ENCODE measurements at places on chromosomes 3 and 15.

DNA sequence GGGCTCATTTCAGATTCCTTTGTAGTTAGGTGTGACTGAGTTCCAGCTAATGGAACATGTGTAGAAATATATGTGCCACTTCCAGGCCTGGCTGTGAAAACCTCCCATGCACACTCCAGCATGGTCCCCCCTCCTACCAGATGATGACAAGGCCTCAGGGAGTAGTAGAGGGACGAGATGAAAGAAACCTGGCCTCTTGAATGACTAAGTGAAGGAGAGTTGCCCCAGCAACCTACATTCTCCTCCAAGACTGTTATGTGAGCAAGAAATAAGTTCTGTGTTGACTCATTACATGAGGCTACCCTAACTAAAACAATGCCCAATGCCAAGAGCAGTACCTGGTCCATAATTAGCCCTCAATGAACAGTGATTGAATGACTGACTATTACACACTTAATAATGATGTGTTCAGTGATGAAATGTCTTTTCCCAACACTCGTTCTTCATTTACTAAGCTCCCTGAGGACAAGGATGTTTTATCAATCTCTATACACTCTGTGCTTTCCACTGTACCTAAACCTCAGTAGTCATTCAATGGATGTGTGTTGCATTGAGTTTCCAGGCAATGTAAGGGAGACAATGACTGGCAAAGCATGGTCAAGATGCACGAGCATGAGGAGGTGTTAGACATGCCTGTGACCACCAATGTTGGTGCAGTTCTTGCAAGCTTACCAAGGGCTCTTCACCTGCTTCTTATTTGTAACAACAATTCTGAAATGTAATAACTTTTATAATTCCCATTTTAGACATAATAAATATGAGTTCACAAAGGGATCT lies 62.0 kb upstream of the BCL6 start:
- H3K36me3 ChIP-seq: no peaks in the 10 kb centered on the region
- H3K27me3 ChIP-seq: no peaks in the 10 kb centered on the region
- no peak overlapping the region for H3K4me3 ChIP-seq
- H3K27ac ChIP-seq: no peak overlapping the region
- H3K4me1 ChIP-seq: no peaks in the 10 kb centered on the region

- no peaks in the 10 kb centered on the region for H3K36me3 ChIP-seq
- no peaks in the 10 kb centered on the region for H3K4me1 ChIP-seq
- H3K4me3 ChIP-seq: no peak overlapping the region
- no peaks in the 10 kb centered on the region for H3K27me3 ChIP-seq
- DNase-seq: no peak
These were observed 97.5 kb downstream of the BDH1 start for GRCh38 chr3:197458179-197458707.

- H3K4me1 ChIP-seq: peaks cover 3% of the 10 kb centered on the region
- no peak for DNase-seq
- no peaks in the 10 kb centered on the region for H3K27me3 ChIP-seq
- H3K27ac ChIP-seq: no peak overlapping the region
- H3K4me3 ChIP-seq: no peak overlapping the region
These were observed 50.8 kb downstream of the CRYBG3 start for GRCh38 chr3:97872525-97873042.

DNA sequence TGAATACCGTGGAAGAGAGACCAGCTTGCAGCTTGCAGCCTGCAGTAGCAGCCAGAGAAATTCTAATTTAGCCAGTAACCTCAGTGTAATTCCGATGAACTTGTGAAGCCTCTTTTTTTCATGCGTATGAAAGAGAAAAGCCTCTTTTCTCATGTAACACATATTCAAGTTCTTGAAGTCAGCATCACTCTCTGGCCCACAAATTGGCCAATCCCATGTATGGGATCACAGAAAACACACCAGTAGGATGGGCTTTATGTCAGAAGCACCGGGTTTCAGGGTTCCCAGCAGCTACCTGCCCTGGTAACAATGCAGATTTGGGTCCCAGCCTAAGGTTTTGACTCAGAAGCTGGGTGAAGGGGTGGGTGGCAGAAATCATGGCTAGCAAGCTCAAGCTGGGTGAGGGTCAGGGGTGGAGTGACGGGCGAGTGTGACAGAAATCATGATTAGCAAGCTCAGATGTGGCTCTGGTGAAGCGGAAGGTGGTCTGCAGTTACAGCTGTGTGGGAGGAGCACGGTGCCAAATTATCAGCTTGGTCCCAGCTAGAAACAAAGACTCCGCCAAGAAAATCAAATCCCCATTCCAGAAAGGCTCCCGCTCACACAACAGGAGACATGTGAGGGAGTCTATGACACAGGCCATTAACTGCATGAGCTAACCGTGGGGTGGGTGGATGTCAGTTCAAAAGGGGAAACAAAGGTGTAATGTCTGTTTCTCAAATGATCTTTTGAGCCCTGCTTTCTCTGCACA lies 86.6 kb downstream of the SNRK start:
- no peaks in the 10 kb centered on the region for H3K27me3 ChIP-seq
- H3K4me3 ChIP-seq: no peak overlapping the region
- no peak overlapping the region for H3K27ac ChIP-seq
- H3K36me3 ChIP-seq: no peaks in the 10 kb centered on the region
- no peak for DNase-seq

DNA sequence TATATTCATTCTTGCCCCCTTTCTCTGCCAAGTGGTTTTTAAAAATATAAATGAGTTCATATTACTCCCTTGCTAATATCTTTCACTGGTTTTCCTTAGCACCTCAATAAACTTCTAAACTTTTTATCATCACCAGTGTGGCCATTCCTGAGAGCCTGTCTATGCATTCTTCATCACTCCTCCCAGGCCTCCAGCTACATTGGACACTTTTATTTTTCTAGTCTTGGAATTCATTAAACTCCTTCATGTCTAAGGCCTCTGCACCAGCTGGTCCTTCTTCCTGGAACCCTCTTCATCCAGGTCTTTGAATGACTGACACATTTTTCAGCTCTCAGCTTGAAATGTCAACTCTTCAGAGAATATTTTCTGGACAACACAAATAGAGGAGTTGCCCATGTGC lies 120.4 kb upstream of the P2RY1 start:
- H3K27me3 ChIP-seq: no peaks in the 10 kb centered on the region
- no peak overlapping the region for H3K4me3 ChIP-seq
- no peaks in the 10 kb centered on the region for H3K4me1 ChIP-seq
- no peak for DNase-seq

DNA sequence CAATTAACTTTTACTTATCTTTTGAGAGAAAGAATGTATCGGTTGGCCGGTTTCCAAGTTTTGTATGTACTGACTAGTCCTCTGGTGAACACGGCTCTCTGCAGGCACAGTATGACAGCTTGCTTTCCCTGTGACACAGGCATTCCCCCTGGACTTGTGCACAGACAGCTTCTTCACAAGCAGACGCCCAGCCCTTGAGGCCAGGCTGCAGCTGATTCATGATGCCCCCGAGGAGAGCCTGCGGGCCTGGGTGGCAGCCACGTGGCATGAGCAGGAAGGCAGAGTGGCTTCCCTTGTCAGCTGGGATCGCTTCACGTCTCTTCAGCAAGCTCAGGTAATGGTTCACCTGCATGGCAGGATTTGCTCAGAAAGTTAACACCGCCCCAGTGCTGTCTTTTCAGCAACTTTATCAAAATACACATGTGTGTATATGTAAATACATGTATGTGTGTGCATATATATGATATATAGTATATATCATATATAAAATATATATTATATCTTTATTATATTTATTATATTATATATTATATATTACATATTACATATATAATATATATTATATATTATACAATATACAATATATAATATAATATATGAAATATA lies 25.5 kb downstream of the FAN1 start:
- no peaks in the 10 kb centered on the region for H3K27me3 ChIP-seq
- H3K4me3 ChIP-seq: no peak overlapping the region
- H3K27ac ChIP-seq: no peak overlapping the region
- H3K36me3 ChIP-seq: peaks cover 72% of the 10 kb centered on the region
- no peak for DNase-seq

DNA sequence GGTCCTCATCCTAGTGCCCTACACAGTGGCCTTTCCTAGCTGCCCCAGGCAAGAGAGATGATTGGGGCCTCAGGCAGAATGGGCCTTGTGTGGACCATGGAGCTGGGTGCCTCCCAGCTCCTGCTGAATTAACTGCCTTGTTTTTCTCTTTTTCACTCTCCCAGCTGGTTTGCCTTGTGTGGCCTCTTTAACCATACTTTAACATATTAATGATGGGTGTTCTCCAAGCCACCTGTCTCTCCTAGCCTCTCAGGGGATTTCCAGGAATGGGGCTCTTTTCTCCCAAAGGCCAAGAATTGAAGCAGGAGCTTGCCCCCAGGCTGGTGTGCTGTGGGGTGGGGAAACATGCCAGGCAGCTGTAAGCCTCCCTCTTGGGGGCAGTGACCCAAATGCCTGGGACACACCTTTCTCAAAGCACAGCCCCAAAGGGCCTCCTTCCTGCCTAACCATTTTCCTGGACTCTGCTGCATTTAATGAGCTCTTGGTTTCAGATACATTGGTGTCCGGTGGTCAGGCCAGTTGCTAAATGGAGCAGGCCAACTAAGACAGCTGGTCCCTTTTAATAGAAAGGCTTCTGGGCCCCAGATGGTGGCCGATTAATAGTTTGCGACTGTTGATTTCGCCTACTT lies 5.6 kb downstream of the ALPK3 start:
- H3K27ac ChIP-seq: peak overlapping the region; percentile 94
- H3K36me3 ChIP-seq: peaks cover 22% of the 10 kb centered on the region
- H3K27me3 ChIP-seq: no peaks in the 10 kb centered on the region
- H3K4me1 ChIP-seq: peaks cover 100% of the 10 kb centered on the region
- H3K4me3 ChIP-seq: peak overlapping the region; percentile 12

GRCh38 chr3:188067932-188068331 lies 86.0 kb upstream of the LPP start:
- DNase-seq: no peak
- no peaks in the 10 kb centered on the region for H3K36me3 ChIP-seq
- no peak overlapping the region for H3K27ac ChIP-seq
- no peak overlapping the region for H3K4me3 ChIP-seq
- no peaks in the 10 kb centered on the region for H3K4me1 ChIP-seq

DNA sequence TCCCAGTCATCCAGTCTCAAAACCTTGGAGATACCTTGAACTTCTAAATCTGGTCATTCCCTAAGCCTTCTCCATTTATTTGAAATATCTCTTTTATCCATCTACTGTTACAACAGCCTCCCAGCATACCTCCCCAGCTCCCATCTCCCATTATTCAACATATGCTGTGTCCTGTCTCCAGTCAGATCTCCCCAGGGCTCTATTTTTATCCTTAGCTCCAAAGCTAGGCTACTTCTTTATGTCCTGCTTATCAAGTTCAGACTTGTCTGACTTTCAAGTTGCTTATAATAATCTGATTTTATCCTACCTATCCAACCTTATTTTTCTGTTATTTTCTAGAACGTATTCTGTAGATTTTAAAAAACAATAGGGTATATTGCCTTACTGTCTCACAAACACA lies 44.2 kb downstream of the IQGAP1 start:
- H3K4me3 ChIP-seq: no peak overlapping the region
- peaks cover 18% of the 10 kb centered on the region for H3K4me1 ChIP-seq
- H3K27me3 ChIP-seq: no peaks in the 10 kb centered on the region
- no peaks in the 10 kb centered on the region for H3K36me3 ChIP-seq

DNA sequence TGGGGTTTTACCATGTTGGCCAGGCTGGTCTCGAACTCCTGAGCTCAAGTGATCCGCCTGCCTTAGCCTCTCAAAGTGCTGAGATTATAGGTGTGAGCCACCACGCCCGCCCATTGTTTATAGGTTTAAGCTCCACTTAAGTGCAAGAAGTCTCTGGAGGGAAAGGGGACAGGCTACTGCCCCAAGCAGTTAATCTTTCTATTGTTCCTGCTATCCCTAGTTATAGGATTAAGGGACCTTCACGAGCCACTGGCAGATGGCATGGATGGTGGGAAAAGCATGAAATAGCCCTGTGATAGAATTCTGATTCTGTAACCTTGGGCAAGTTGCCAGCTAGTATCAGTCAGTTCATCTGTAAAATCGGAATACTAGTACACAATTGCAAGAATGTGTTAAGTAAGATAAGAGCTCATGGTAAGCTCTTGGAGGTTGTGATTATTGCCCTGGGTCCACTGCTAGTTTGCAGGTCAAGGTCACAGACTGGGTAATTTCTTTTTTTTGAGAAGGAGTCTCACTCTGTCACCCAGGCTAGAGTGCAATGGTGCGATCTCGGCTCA lies 5.3 kb upstream of the RBPMS2 start:
- peaks cover 10% of the 10 kb centered on the region for H3K27me3 ChIP-seq
- no peak overlapping the region for H3K4me3 ChIP-seq
- no peak overlapping the region for H3K27ac ChIP-seq

- H3K27ac ChIP-seq: no peak overlapping the region
- H3K27me3 ChIP-seq: no peaks in the 10 kb centered on the region
- H3K4me3 ChIP-seq: no peak overlapping the region
- DNase-seq: no peak
- no peaks in the 10 kb centered on the region for H3K36me3 ChIP-seq
These were observed 685.7 kb downstream of the MECOM start for GRCh38 chr3:168977716-168978374.

DNA sequence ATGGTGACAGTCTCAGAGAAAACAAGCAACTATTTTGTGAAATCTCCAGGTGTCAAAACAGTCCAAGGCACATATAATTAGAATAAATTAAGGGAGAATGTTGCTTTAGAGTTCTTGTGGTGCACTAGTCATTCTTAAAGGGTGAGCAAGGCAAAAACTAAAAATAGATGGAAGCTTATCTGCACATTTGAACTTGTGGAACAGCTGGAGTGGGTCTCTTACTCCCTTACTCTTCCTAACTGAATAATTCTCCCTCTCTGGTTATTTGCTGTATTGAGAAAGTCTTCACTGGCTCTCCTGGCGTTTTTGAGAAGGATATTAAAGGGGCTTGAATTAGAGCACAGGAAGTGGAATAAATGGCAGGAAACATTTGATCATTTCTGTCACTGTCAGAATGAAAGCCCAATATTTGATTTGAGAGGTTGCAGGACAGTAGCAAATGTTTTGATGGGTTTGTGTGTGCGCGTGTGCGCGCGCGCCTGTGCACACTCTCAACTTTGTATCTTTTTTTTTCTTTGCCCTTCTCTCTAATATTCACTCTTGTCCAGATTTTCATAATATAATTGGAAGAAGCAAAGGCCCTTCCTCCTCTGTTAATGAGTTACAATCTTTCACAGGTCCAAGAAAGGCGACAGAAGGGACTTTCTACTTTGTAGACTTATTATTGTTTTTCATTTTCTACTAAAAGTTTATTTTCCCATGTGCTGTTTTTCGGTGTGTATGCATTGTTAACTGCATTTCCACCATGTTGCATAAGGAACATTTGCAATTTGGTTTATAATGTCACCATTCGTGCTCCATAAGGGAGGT lies 40.9 kb downstream of the AKAP13 start:
- no peak overlapping the region for H3K4me3 ChIP-seq
- no peaks in the 10 kb centered on the region for H3K36me3 ChIP-seq
- peaks cover 16% of the 10 kb centered on the region for H3K4me1 ChIP-seq
- no peaks in the 10 kb centered on the region for H3K27me3 ChIP-seq
- no peak overlapping the region for H3K27ac ChIP-seq

DNA sequence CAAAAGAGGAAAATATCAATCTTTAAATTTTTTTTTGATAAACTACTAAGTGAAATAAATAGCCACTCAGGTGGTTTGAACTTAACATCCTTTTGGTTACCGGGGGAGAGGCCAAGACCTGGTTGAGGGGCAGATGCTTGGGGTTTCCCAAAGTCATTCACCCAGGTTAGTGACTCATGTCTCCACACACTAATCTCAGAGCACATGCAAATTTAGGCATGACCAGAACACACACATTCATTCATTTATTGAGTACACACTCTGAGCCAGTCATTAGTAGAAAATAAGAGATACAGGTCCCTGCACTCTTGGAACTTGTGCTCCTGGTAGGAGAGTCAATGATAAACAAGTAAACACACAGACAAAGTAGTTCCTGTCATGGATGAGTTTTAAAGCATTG lies 7.3 kb downstream of the ILDR1 start:
- H3K4me3 ChIP-seq: no peak overlapping the region
- no peaks in the 10 kb centered on the region for H3K36me3 ChIP-seq
- no peak for DNase-seq
- H3K27me3 ChIP-seq: no peaks in the 10 kb centered on the region
- no peak overlapping the region for H3K27ac ChIP-seq
